A673 (cell line): ENCODE measurements at places on chromosomes 2 and 18.

- no peaks in the 10 kb centered on the region for H3K27me3 ChIP-seq
- no peak overlapping the region for H3K27ac ChIP-seq
- H3K4me1 ChIP-seq: peaks cover 46% of the 10 kb centered on the region
- peaks cover 65% of the 10 kb centered on the region for H3K36me3 ChIP-seq
- peak; percentile 80 for DNase-seq
Observed at GRCh38 chr2:38740851-38741731, 10.1 kb downstream of the SRSF7 start.

GRCh38 chr2:101160454-101160853 lies 9.3 kb upstream of the TBC1D8 start:
- no peak overlapping the region for H3K27ac ChIP-seq
- H3K36me3 ChIP-seq: no peaks in the 10 kb centered on the region
- no peaks in the 10 kb centered on the region for H3K27me3 ChIP-seq
- DNase-seq: no peak

- H3K27me3 ChIP-seq: peaks cover 4% of the 10 kb centered on the region
- no peaks in the 10 kb centered on the region for H3K36me3 ChIP-seq
- H3K4me3 ChIP-seq: no peak overlapping the region
- no peaks in the 10 kb centered on the region for H3K4me1 ChIP-seq
- DNase-seq: no peak
Observed at GRCh38 chr2:133908171-133908570, 339.9 kb upstream of the NCKAP5 start.

DNA sequence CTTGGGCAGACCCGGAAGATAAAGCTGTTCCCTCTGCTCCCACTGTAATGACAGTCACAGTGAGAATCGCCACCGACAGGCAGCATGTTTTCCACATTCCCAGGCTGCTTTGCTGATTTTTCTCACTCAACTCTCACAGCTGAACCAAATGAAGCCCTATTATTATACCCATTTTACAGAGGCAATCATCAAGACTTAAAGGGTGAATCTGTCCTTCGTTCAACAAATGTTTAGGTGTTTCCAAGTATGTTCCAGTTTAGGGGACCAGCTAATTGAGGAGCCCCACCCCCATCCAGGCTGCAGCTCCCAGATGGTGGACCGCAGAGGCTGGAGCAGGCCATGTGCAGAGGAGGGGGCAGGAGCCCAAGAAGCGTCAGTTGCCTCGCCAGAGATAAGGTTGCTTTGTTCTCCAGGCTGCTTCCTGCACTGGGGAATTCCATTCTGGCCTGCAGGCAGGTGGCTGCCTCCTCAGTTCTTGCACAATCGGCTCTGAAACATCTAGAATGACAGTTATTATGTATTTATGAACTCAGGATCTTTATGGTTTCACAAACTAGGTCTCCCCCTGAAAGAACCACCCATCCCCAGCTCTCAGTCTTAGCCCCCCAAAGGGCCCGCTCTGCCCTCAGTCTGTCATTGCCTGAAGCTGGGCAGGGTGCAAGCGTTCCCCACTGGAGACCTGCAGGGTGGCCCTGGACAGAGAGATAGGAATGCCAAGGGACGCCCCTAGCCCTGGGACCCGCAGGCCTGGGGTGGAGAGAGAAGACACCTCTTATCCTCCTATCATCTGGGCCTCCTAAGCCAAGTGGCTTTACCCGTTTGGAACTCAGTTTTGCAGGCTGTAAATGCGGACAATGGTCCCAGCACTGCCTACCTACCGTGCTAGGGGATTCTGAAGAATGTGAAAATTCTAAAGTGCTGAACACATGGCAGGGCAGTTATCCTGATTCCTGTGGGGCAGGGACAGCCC lies 49.1 kb upstream of the MYCN start:
- no peak overlapping the region for H3K4me3 ChIP-seq
- no peak overlapping the region for H3K27ac ChIP-seq
- H3K27me3 ChIP-seq: no peaks in the 10 kb centered on the region
- H3K36me3 ChIP-seq: no peaks in the 10 kb centered on the region
- no peak for DNase-seq
- H3K4me1 ChIP-seq: peaks cover 16% of the 10 kb centered on the region

DNA sequence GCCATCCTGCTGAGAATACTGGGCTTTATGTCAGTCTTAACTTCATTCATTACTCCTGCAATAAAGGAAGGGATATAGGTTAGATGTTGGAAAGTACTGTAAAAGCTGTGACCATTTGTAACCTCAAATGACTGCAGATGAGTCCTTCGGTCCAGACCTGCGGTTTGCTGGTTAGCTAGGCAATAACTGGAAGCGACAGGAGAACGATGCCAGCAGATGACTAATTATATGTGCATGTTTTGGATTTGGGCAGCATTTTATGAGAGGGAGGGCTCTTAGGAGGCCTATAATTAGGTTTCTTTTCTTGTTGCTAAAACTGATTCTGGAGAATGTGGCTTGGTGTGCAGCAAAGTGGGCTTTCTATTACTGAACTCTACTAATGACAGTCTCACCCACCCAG lies 205.6 kb downstream of the TMEM182 start:
- no peaks in the 10 kb centered on the region for H3K36me3 ChIP-seq
- no peak overlapping the region for H3K27ac ChIP-seq
- no peak overlapping the region for H3K4me3 ChIP-seq
- H3K4me1 ChIP-seq: no peaks in the 10 kb centered on the region
- H3K27me3 ChIP-seq: no peaks in the 10 kb centered on the region

GRCh38 chr18:45916302-45916701 lies 50.8 kb downstream of the EPG5 start:
- no peak for DNase-seq
- H3K4me1 ChIP-seq: peaks cover 13% of the 10 kb centered on the region
- no peaks in the 10 kb centered on the region for H3K27me3 ChIP-seq
- H3K27ac ChIP-seq: no peak overlapping the region
